ENCODE measurements at places on chromosomes 11 and 22.

DNA sequence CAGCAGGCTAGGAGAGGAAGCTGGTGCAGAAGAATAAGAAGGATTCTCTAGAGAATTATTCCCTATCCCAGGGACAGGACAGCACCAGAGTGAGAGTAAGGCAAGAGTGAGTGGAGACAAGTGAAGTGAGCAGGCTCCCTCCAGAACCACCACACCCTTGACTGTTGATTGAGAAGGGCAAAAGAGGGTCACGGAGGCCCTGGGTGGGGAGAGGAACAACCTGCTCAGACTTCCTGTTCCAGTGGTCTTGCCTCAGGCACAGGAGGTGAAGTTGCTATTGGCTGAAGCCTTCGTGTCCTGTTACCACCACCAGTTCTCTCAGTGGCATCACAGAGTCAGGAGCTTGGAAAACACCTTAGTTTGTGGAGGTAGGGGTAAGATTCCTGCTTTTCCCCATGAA, 51.7 kb upstream of the CCDC89 start:
- DNase-seq, result no peak

- DNase-seq, result no peak
Measured at GRCh38 chr11:17736930-17737817, 2.6 kb downstream of the KCNC1 start.

GRCh38 chr11:2259897-2260451, 10.4 kb downstream of the ASCL2 start:
- DNase-seq, result no peak

- no peak for DNase-seq
Measured at GRCh38 chr11:27716835-27717234, 16.6 kb upstream of the BDNF start.

- peak; percentile 71 for DNase-seq
Measured at GRCh38 chr11:61513143-61513765, 4.7 kb downstream of the LRRC10B start.

- no peak for DNase-seq
Measured at GRCh38 chr11:15944460-15944859, 411.9 kb downstream of the SOX6 start.

- no peak for DNase-seq
Measured at GRCh38 chr11:77046060-77046501, 11.9 kb downstream of the B3GNT6 start.

DNA sequence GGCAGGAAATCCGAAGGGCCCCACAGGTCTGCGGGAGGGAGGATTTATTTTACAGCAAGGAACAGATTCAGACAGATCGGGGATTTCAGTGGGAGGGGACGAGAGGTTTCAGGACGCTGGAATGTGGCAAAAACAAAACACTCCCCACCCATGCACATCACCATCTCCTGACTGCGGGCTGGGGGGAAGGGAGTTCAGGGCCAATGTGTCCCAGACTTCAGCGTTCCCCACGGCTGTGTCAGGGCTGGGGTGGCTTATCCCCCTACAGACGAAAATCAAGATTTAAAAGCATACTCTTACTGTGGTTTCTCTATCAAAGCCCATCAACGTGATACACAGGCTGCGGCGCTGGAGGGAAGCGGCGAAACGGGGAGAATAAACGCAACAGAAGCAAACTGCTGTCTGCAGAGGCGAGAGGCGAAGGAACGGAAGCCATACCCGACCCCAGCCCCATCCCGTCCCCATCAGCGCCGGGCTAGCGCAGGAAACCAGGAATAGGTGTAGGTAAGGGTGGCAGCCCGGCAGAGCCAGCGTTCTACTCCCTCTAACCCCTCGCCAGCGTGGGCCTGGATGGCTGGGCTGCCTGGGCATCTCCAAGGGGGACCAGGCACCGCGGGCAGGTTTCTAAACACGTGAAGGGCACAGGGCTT, 2.7 kb downstream of the TENM4 start:
- DNase-seq, result peak; percentile 46

DNA sequence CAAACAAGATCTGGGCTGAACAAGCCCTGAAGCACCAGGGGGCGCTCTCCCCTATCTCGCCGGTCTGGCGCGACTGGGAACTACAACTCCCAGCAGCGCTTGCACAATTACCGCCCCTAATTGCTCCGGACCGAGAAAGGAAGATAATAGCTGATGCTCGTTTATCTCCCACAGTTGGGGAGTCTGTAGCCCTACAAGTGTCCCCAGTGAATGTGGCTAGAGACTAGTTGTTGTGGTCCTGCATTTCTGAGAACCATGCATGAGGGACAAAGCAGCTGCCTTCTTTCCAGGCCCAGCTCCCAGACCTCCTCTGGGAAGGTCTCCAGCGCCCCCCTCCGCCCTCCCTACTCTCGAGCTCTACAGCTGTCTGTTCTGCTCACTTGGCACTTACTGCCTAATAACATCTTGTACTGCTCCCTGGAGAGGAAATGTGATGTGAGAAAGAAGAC, 34.4 kb downstream of the NRXN2 start:
- peak; percentile 92 for DNase-seq

DNA sequence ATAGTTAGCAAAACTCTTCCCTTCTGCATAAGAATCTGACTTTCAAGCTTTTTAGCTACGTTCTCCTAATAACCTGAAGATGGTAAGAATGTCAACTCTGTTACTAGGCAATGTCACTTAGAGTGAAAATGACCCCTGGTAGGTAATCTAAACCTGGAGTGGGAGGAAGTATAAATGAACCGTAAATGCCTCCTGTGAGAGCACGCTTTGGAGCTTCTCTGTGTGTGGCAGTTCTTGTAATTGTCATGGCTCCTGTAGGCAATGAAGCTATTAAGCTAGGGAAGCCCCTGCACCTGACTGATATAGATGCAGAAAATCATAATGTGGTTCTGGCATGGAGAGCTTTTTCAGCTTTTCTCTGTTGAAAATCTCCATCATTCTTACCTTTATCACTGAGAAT, 29.4 kb downstream of the CALCA start:
- DNase-seq, result no peak

- DNase-seq, result no peak
Measured at GRCh38 chr11:130796828-130797227, 119.5 kb downstream of the SNX19 start.

DNA sequence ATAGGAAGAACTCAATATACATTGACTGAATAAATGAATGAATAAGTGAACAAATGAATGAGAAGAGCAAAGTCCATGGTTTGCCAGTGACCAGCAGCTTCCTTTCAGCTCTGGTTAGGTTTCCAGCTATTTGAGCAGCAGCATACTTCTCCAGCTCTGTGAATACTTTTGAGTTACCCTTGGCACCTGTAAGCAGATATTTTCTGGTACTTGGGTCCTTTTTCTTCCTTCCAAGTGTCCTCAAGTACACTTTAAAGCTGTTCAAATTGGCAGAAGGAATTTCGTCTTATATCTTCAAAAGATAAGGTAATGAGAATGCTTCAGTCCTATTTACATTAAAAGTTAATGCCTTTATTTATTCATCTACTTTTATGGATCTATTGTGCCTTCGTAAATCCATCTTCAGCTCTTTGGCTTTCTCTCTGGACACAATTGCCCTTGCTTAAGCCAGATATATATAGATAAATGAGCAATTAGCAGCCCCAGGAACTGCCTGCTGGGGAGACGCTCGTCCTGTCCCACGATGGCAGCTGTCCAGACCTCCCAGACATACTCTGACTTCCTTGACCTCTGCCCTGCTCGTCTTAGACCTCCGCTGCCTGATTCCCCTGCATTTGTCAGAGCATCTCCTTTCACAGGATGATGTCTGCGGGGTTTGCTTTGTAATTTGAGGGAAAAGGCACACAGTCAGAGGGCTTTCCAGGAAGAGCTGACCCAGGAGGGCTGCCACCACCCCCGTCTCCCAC, 926.3 kb downstream of the OPCML start:
- DNase-seq, result no peak

GRCh38 chr11:110712659-110713448, 617 bp upstream of the ARHGAP20 start:
- no peak for DNase-seq

- DNase-seq, result no peak
Measured at GRCh38 chr11:69008737-69009440, 4.2 kb downstream of the MRGPRF start.

DNA sequence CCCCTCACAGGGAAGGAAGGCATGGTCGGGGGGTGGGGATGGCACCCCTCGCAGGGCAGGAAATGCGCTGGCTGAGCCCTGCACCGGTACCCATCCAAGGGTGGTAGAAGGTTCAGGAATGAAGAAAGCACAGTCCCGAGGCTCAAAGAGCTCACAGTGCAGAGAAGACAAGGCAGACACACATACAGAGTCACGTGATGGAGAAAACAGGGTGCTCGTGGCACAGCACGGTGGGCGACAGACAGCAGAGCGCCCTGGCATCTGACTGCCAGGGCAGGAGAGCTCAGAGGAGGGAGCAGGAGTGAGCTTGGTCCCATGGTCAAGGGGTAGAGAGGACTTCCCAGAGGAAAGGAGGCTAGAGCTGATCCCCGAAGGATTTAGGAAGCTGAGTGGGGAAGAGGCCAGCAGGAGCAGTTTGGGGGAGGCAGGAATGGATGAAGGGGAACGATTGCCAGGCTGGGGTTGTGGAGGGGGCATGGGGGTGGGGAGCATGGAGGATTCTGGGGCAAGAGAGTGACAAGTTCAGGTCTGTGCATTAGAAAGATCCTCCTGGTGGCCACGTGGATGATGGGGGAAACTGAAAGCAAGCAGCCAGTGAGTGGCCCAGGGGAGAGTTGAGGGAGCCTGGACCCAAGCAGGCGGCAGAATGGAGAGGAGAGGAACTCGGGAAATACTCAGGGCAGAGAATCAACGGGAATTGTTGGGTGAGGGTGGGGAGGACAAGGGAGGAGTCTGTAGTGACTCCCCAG, 43.9 kb downstream of the PDE2A start:
- DNase-seq, result no peak

- no peak for DNase-seq
Measured at GRCh38 chr11:11594162-11594561, 27.6 kb downstream of the GALNT18 start.

DNA sequence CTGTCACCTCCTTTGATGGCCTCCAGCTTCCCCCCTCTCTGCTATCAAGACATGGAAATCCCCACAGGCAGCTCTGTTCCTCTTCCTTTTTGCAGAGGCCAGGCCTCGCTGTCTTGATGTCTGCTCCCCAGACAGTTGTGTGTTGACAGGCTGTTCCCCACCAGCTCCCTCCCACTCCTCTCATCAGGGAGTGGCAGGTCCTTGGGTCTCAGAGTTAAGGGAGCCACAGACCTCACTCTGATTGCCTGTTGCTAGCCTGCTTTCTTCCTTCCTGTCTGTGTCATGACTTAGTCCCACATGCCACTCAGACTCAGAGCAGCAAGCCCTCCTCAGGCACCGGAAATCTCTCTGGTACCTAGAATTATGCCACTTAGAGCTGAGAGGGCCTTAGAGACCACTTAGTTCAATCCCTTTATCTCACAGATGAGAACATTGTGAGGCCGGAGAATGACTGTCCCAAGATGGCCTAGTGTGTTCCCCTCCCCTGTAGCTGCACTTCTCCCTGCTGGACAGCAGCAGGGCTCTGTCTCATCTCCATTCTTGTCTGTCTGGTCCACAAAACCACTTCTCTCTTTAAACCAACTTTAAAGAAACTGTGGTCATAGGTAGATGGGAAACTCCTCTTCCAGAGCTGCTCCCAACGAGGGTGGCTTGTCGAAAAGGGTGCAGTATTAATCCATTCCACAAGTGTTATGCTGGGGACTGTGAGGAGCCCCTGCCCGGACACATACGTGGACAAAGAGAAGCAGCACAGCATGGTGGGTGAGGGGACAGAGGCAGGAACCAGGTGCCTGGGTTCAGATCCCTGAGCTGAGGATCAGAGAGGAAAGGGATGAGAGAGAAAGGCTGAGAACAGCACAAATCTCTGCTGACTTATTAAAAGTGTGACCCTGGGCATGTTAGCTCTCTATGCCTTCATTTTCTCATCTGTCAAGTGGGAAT, 4.2 kb downstream of the AMPD3 start:
- DNase-seq, result no peak

DNA sequence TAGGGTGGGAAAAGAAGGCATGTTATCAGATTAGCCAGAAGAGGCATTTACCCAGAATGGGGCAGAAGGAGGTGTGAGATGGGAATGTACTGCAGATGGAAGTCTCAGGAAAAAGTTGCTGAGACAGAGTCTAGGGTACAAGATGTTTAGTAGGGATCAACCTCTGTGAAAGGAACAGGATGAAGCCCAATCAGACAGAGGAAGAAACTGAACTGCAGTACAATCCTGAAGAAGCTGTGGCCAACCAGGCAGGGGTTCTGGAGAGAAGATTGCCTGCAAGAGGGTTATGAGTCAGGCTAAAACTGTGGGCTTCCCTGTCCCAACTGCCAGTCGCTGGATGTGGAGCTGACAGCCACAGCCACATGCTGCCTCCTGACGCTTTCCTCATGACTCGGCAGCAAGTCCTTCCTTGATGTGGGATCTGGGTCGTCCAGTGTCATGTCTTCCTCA, 64.0 kb downstream of the CWC15 start:
- DNase-seq, result no peak

- no peak for DNase-seq
Measured at GRCh38 chr11:8357891-8358566, 94.4 kb upstream of the LMO1 start.

DNA sequence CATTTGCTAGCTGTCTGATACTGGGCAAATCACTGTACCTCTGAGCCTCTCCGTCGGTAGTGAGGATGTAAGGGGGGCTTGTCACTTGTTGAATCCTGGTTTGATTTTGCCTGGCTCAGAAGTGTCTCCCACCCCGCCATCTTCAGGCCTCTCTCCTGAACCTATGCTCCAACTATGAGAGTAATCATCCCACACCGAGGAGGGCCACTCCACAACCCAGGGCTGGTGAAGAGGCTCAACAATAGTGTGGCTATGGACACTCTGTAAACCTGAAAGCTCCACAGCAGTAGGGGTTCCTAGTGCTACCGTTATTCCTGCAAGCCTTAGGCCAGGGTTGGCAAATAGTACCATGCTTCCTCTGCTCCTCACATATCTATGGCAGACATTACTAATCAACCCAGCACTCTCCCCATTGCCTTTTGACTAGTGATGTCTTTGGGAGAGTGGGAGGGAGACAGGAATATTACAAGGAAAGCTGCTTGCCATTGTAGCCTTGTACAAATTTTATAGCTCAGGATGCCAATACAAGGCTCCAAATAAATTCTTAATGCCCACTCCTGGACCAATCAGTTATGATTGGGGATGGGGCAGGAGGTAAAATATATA, 134.0 kb upstream of the TEAD1 start:
- DNase-seq, result no peak

- no peak for DNase-seq
Measured at GRCh38 chr11:11629368-11629767, 7.6 kb upstream of the GALNT18 start.

DNA sequence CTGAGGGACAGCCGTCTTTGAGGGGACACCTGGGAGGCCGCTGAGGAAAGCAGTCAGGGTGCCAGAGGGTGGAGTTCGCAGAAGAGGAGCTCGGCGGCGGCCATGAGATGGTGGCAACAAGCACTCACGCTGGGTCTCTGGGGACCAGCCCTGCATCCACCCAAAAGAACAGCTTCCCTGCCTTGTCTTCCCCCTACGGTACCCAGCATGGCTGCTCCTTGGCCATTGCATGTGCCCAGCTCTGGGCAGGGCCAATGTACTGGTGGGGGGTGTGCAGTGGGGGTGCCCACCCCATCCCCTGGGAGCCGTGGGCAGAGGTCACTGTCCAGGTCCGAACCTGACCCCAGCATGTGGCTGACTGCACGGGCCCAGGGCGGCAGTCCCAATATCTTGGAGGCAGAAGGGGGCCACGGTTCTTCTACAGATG, 42.3 kb downstream of the OSBPL5 start:
- no peak for DNase-seq

Measured in dorsolateral prefrontal cortex (tissue), 122 donors.